GM19239 (cell line): ENCODE measurements at places on chromosomes 3 and 15.

DNA sequence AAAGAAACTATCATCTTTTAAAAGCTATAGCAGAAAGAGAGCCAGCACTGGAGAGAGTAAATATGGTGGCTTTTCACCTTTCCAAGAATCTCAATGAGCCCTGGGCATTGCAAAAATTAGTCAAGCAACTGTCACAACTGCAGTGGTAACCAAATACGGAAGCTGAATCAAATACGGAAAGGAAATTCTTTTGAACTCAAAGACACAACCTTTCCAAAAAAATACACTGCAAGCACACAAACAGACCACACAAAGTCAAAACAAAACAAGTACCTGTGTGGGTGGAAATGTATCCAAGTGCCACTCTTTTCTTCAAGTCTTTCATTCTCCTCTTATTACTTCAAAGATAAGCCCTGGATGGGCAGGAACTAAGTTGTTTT lies 17.6 kb downstream of the VGLL4 start:
- no peak for DNase-seq

GRCh38 chr3:25000971-25001591 lies 427.0 kb upstream of the RARB start:
- no peak for DNase-seq

GRCh38 chr3:193704431-193704830 lies 111.4 kb downstream of the OPA1 start:
- no peak for DNase-seq

GRCh38 chr3:174020156-174020555 lies 622.6 kb downstream of the NLGN1 start:
- no peak for DNase-seq

GRCh38 chr15:45268135-45268534 lies 16.1 kb downstream of the SLC28A2 start:
- no peak for DNase-seq

GRCh38 chr3:33883538-33883950 lies 85.1 kb downstream of the PDCD6IP start:
- DNase-seq, result no peak

DNA sequence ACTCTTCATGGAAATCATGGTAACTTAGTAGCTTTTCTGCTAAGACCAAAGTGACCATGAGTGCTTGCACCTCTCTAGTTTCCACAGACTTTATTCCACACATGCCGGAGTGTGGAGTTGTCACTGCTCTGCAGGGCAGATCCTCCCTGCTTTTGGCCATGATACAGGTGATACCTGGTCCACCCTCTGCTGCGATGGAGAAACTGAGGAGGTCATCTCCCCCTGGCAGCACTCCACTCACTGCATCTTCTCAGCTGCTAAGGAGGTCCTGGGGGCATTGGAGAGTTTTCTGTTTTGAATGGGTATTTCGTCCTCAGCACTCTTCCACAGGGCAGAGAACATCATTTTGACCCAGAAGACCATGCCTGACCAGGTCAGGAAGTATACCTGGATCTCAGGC lies 31.1 kb downstream of the RBM5 start:
- no peak for DNase-seq

GRCh38 chr15:101437209-101437608 lies 52.3 kb downstream of the PCSK6 start:
- DNase-seq, result no peak

DNA sequence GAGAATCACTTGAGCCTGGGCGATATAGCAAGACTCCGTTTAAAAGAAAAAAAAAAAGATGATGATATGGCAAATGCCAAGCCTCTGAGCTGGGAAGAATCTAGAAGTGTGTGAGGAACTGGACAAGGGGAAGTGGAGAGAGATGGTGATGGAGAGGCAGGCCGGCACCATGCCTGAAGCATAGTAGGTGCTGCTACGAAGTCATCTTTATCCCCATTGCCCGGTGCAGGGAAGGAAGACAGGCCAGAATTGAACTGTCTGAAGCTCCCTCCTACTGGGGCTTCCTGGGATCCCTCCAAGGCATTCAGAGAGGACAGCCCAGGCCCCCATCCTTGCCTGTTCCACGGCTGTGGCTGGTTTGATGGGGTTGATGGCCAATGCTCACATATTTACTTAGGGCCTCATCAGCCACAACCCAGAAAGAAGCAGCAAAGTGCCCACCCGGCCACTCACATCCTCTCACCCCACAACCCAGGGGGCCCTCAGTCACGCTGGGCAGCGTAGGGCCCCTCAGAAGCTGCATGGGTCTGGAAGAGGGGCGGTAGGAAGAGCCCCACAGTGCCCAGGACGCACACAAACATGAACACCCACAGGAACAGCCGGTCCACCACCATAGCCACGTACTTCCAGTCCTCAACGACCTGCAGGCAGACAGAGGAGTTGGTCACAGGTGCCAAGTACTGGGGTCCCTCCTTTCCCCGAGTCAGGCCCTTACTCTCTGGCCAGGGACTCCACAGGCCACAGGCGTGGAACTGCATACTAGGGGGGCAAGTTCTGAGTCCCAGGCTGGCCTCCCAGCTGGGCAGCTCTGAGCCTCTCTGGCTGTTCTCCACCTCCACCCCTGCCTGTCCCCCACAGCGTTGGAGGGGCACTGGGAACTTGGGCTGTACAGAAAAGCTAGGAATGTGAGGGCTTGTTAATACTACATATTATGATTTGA lies 4.1 kb upstream of the CHRNA3 start:
- no peak for DNase-seq

DNA sequence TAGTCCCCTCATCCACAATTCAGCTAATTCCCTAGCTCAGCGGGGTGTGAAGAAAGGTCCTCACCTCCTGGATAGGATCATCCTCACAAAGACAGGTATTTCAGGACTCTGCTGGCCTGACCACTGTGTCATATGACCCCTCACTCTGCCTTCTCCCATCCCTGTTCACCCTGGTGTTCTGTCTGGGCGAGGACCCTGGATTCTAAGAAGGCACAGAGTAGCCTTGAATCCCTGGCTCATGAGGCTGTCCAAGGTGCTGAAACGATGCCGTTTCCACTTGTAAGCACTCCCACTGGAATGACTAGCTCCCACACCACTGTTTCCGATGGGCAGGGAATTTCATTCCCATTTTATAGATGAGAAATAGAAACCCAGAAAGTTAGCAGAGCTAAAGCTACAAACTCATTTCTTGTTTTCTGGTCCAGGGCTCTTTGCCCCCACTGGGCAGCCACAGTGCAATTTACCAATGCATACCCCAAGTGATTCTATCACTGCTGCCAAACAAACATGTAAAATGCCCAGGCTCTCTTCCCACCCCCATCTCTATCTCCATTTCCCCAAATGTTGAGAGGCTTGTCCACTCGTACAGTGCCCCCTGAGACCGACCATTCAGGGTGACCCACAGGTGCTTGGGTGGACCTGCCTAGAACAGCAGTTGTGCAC lies 83.2 kb downstream of the RAB11A start:
- DNase-seq, result no peak

DNA sequence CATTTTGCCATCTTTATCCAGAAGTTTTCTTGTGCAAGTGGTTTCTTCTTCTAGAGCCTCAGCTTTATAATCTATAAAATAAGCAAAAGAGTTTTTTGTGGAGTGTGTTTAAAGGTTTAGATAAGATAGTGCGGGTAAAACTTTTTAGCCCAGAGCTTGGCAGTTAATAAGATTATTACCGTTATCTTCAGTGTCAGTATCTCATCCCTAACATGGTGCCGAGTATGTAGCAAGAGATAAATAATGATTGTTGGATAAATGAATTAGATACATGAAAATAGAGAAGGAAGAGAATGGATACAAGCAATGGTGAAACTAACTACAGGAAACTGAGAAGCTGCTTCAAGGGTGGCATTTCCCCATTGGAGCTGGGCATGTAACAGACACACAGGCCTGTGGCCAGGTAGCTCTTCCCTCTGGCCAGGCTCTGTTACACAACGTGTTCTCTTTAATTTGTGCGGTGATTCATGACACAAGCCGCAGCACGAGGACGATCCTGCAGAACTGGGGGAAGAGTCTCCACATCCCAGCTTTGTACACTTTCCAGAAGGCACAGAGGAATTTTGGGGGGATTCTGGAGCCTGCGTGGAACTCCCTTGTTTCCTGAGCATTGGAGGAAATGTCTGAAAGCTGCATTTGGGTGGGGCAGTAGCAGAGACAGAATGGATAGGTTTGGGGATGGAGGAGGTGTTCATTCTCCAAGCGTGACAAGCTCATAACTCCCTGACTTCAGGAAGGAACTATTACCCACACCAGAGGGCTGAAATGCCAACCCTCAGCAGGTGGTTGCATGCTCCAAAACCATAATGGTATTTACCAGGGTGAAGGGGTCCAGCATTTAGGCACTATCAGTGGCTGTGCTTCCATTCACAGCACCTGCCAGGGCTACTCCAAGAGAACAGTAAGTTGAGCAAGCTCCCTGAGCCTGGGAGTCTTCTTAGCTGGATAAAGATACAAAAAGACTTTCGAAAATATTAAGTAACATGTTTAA lies 14.2 kb upstream of the ST6GAL1 start:
- DNase-seq, result no peak

DNA sequence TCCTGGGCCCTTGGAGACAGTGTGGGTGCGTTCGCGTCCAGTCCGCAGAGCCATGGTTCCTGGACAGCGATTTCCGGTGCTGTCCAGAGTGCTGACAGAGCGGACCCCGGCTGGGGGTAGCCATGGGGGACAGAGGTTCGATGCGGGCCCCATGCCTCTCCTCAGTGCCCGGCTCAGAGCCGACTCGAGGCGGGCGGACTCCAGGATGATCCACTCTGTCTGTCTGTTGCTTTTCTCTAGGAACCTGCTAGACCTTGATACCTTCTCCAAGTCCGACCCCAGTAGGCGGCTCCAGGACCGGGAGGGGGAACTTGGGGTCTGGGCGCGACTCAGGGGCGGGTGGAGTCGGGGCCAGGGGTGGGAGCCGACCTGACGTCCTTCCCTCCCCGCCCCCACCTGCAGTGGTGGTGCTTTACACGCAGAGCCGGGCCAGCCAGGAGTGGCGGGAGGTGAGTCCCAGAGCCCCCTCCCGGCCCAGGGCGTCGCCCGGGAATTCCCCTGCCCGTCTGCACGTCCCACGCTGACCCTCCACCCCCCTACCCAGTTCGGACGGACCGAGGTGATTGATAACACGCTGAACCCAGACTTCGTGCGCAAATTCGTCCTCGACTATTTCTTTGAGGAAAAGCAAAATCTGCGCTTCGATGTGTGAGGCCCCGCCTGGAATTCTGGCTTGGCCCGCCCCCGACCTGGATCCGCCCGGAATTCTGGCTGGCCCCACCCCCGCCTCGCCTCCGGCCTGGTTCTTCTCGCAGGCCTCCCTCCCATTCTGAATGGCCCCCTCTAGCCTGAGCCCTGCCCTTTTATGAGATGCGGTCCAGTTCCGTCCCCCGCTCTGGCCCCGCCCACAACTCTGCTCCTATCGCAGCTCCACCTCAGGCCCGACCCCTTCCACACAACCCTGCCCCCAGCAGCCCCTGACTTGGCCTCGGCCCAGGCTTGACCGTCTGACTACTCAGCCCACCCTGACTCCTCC lies 1.0 kb downstream of the CPNE9 start:
- DNase-seq, result no peak

DNA sequence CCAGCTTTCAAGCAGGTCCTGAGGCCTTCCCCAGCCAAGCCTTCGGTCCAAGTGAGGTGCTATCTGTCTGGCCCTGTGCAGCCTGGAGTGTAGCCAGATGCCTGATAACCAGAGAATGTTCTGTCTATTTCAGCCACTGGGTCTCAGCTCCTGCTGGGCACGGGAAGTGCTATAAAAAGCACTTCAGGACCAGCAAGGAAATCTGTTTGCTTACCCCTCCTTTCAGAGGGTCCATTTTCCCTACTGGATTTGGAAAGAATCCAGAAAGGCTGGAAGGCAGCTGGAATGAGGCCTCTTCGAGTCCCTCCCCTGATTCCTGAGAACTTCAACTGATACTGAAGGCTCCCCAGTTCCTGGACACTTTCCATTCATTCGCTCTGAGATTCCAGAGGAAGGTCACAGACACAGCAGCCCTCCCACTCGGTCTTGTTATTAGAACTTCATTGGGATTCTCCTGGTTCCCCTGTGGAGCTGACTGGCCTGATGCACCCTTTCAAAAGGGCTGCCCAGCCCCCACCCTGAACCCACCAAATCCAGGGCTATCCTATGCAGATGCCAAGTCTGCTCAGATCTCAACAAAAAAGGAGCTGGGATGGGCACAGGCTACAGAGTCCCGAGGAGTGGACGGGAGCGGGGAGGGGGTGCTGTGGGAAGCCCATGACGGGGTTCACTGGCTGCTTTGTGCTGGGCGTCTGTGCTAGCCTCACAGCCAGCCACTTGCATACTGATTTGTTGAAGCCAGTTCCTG lies 70.4 kb downstream of the UMPS start:
- no peak for DNase-seq

DNA sequence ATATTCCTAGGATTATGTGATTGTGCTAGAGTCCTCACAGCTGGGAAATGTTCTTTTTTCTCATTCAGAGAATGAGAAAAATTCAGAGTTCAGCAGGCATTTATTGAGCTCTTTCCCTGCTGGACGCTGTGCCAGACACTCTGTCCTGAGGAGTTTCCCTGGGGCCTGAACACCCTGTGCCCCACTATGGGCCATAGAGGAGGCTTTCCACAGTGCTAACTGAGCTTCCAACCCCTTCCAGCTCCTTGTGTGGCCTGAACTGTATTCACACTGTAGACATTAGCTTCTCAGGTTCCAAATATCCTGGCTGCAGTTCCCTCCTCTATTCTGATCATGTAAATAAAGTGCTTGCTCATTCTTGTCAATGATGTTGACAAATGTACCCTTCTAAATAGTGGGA lies 10.0 kb downstream of the ABHD2 start:
- no peak for DNase-seq

- no peak for DNase-seq
Measured at GRCh38 chr15:27399241-27399640, 428.3 kb downstream of the GABRG3 start.
